NCI-H187 treated with DMSO at 0.1 percent for 48 hours (cell line): ENCODE measurements at places on chromosomes 6 and 20.
A peak's percentile ranks its signal among the peaks of the same experiment; 100 is the strongest.

GRCh38 chr20:41989935-41990635, 371.9 kb upstream of the CHD6 start:
- no peak for DNase-seq

DNA sequence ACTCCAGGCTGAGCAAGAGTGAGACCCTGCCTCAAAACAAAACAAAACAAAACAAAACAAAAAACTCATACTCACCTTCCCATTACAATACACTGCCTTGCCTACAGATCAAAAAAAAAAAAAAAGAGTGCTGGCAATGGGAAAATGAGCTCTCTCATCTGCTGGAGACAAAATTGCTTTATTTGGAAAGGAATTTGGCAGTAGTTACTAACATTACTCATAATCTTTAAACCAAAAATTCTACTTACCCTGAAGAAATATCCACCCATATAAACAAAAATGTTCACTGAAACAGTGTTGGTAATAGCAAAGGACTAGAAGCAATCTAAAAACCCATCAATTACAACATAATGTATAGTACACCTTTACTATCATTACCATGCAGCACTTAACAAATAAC, 120.4 kb downstream of the RNGTT start:
- DNase-seq: no peak

DNA sequence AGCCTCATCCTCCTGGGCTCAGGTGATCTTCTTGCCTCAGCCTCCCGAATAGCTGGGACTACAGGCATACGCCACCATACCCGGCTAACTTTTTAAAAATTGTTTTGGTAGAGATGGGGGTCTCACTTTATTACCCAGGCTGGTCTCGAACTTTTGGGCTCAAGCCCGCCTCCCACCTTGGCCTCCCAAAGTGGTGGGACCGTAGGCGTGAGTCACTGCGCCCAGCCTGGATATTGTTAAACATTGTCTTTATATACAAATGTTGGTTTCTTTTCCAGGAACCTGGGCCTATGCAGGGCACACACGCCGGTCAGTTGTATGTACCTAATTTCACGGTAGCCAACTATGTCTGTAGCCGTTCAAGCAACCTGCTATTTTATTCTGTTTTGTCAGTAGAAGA, 60.1 kb downstream of the SYNJ2 start:
- DNase-seq: no peak

- DNase-seq: no peak
These were observed 267.9 kb upstream of the CITED2 start for GRCh38 chr6:139642346-139642745.

GRCh38 chr6:83633149-83633548, 75.8 kb downstream of the SNAP91 start:
- DNase-seq: no peak

GRCh38 chr6:42043787-42044475, 6.4 kb upstream of the TAF8 start:
- DNase-seq: peak; percentile 39
